ENCODE measurements at places on chromosomes 16 and 17. TPM values are rescaled to one million over a fixed set of nuclear protein-coding genes. Genes with fewer than 3 reads are reported as not detected.

GRCh38 chr17:42458497-42459255, at the start of gene ATP6V0A1:
Gene ATP6V0A1, plus strand, starts transcription at chr17:42458878. Its CDS starts 2,017 bp downstream, at chr17:42460895.
- no peak for DNase-seq

- no peak for DNase-seq
Measured at GRCh38 chr16:70809392-70810060, 8.6 kb upstream of the VAC14 start.

GRCh38 chr17:53837131-53837530, 14.4 kb downstream of the KIF2B start:
- no peak for DNase-seq

GRCh38 chr17:59800530-59800942, 92.2 kb downstream of the TUBD1 start:
- DNase-seq = peak; percentile 16

Gene GNAO1
- not detected for total RNA-seq

Gene MRPL12
- 108 TPM for total RNA-seq

Gene CBX8
- total RNA-seq = 12.8 TPM

Gene TAT
- total RNA-seq = not detected

Gene B3GNT9
- total RNA-seq = 2.8 TPM

Gene TVP23A
- total RNA-seq = not detected

Gene CDRT15
- total RNA-seq = not detected

Measured in PC-3 (cell line).